ENCODE measurements at places on chromosomes 5 and 9.
A peak's percentile ranks its signal among the peaks of the same experiment; 100 is the strongest.

- DNase-seq = no peak
These were observed 31.0 kb downstream of the MTREX start for GRCh38 chr5:55338810-55339243.

DNA sequence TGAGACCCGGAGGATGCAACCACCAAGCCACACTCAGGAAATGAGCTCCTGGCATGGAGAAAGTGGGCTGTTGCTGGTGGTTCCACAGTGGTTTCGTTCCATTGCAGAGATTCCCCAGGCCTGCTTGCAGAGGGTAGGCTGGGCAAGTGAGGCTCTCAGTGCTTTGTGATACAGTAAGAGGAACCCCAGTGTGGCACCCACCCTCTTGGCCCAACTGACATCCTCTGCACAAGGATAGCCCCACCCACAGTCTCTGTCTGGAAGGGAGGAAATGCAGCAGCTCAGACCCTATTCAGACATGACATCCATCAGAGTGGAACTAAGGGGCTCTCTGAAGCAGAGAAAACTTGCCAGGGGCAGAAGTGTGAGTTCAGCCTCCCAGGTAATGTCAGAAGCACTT, 69.6 kb upstream of the FSTL4 start:
- DNase-seq = no peak

GRCh38 chr9:1604942-1605560, 410.1 kb upstream of the SMARCA2 start:
- peak; percentile 25 for DNase-seq

DNA sequence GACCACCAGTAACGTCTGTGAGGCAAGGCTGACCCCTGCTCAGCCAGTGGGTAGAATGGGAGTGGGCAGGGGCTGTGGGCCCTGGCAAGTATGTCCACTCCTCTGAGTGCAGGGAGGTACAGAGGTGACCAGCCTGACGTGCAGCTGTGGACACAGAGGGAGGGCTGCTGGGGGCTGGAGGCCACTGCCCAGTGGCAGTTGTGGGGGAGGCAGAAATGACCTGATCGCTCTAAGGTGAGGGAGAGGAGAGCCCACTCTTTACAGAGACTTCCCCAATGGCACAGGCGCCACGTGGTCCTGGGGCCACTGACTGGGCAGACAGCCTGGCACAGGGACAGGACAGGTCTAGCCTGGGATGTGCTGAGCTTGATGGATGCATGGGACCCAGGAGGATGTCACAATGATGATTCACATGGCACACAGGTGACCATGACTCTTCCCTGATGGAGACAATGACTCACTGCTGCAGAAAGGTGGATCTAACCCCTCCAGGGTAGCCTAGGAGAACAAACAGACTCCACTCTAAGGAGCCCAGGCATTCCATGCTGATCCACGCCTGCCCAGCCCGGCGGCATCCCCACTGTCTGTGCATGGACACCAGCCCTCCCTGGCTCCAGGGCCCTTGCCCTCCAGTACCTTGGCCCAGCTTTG, 7.7 kb downstream of the LPCAT1 start:
- DNase-seq = no peak

- DNase-seq = peak; percentile 29
These were observed 168.8 kb upstream of the SLC27A6 start for GRCh38 chr5:128796506-128796905.

GRCh38 chr5:116571568-116572349, 2.9 kb downstream of the SEMA6A start:
- DNase-seq = no peak

- DNase-seq = no peak
These were observed at the start of gene FCN2 for GRCh38 chr9:134880484-134881312. Gene FCN2 (plus strand): TSS chr9:134880810. CDS start chr9:134880822, 12 bp downstream.

- DNase-seq = peak; percentile 16
These were observed 141.1 kb upstream of the RAD23B start for GRCh38 chr9:107141967-107142366.

GRCh38 chr9:127808347-127809001, 5.8 kb downstream of the FPGS start:
- DNase-seq = no peak

GRCh38 chr5:159340511-159340910, 10.2 kb upstream of the IL12B start:
- DNase-seq = no peak

GRCh38 chr5:56529666-56530430, 285.5 kb upstream of the MAP3K1 start:
- DNase-seq = no peak

DNA sequence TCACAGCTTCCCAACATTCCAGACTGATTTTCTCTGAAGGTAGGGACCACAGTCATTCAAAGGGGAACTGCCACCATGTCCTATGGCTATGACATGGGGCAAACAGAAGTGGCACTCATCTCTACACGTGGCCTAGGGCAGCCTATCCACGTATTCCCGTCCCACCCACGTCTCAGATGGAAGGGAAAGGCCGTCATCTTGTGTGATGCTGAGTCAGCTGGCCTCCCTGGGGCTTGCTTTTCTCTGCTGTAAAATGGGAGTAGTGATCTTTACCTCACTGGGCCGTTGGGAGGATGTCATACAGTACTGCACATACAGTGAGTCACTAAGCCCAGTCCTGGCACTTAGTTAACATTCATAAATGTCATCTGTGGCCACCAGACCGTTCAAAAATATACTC, 72.3 kb downstream of the RAPGEF1 start:
- no peak for DNase-seq

DNA sequence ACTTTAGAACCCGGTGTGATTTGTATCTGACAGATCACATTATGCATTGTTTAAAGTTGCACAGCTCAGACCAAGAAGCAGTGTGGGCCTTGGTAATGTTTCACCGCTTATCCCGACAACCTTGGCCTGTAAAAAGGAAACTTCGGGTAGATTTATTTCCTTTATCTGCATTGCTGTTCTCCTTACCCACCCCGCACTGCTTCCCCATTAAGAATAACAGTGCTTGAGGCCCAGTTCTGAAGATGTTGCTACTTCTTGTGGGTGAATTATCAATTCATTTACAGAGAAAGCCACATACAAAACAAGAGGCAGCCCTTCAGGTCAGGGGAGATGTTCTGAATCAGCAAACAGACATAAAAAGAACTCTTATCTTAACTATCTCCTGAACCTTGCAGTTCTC, 8.4 kb downstream of the SMARCA2 start:
- no peak for DNase-seq

GRCh38 chr5:149552553-149553160, 1.4 kb upstream of the CSNK1A1 start:
- DNase-seq = peak; percentile 33

DNA sequence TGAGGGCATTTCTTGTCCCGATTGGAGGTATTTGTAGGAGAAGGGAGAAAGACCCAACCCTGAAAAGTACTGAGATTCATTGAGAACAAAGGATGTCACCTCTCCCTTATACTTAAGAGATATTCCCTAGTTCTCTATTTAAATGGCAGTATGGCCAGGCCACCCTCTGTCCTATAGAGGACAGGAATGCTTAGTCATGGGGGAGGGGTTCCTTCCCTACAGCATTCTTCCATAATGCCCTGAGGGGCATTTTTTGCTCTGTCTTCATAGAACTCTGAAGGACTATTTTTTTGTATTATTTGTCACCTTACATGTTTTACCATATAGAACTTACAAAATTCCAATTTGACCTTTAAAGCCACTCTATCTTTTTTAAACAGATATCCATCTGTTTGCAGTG, 176.3 kb downstream of the TMEM161B start:
- no peak for DNase-seq

DNA sequence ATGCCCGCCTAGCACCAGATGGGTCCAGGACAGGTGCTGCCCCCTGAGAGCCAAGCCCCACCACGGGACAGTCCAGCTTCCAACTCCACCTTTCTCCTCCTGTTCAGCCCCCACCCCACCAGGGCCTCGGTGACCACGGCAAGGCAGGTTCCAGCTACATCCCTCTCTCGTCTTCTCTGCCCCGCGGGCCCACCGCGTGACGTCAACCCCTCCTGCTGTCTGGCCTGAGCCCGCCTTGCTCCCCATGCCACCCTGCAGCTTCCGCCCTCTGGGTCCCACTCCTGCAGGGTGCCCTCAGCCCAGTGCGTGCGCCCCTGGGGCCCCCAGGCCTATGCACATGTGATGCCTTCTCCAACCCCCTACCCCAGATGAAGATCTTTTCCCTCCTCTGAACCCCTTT, 6.8 kb downstream of the GFPT2 start:
- DNase-seq = no peak

DNA sequence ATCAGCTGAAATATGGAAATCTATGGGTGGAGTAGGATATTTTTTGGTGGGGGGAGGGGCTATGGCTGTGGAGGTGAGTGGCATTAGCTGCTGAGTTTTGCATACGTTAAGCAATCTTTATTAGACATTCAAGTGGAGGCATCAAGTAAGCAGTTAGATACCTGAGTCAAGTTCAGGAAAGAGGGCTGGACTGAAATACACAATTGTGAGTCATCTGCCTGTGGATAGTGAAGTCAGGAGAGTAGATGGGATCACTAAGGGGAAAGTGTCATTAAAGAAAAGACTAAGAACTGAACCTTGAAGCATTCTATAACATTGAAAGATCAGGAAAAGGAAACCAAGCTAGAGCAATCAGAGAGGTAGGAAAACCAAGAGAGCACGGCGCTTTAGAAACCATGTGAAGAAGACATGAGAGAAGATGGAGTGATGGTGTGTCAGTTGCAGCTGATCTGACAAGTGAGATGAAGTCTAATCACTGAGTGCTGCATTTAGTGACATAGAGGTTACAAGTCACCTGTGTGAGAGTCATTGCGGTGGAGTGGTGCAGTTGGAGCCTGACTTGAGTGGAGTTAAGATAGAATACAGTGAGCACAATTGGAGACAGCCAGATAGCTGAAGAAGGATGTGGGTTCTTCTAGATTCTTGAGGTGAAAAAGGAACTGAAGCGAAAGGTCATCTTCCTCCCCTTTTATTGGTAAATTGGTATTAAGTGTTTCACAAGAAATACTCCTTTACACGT, 88.7 kb downstream of the PIP5K1B start:
- no peak for DNase-seq

- no peak for DNase-seq
These were observed 21.6 kb downstream of the SLC46A2 start for GRCh38 chr9:112869041-112869529.

DNA sequence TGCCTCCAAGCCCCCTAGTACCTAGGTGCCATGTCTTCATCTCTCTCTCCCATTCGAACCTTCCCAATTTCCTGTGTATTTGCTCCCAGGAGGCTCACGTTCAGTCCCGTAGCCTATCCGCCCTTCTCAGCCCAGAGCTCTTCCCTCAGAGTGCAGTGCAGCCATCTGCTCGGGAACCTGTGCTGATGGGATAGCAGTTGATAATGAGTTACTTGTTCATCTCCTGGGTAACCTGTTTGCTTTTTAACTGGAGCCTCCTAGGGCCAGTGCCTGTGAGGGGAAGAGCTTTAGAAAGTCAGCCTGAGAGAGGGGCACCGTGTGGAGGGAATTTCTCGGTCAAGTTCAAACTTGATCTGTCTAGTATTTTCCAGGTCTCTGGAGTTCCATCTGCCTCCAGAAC, 229.8 kb upstream of the IL12B start:
- no peak for DNase-seq

GRCh38 chr5:7565559-7565958, 169.6 kb downstream of the ADCY2 start:
- DNase-seq = no peak

DNA sequence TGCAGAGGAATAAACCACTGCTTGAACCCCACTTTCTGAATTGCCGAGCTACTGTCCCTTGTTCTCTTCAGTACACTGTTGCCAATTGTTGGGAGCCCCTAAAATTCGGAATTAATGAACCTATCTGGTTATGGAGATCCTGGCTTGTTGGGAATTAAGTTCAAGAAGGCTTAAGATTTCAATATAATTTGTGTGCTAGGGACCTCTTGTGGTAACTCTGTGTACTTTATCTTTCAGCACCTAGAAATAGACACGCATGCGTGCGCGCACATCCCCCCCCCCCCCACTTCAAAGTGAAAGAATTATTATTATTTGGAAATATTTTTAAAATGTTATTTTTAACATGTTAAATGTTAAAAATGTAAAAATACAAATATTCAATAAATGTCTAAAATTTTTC, 53.3 kb upstream of the FAM169A start:
- peak; percentile 56 for DNase-seq

- DNase-seq = no peak
These were observed 280.4 kb downstream of the TMEM167A start for GRCh38 chr5:82796643-82797416.

DNA sequence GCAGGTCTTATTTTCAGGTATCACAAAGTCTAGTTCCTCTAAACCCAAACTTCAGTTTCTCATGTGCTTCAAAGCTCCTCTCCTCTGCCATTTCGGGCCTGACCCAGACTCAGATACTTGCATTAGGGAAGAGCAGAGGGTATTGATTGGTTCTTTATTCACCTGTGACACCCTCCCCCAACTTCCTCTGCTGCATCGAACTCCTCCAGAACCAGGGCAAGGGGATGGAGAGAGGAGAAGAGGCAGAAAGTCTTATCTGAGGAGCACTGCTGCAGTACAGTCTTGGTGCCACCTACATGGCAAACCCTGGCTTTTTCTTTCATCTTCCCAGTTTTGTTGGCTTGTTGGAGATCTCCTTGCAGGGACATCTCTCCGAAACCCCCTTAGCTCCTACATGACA, 96.0 kb upstream of the OSMR start:
- DNase-seq = no peak

DNA sequence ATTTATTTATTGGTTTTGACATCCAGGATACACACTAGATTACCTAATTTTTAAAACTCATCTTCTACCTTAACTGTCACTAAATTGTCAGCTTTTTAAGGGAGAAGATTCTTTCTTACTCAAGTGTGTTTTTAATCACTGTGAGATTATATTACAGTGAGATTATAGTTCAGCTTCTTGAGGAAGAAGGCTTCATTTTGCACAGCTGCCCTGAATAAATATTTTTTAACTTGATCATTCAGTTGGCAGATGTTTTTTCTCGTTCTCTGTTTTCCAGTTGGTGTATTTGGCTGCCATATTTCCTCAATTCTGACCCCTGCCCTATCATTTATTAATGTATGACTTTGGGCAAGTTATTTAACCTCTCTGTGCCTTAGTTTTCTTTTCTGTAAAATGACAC, 15.0 kb upstream of the ELL2 start:
- no peak for DNase-seq

- peak; percentile 60 for DNase-seq
These were observed 12.2 kb upstream of the TMEM252 start for GRCh38 chr9:68552700-68553476.

DNA sequence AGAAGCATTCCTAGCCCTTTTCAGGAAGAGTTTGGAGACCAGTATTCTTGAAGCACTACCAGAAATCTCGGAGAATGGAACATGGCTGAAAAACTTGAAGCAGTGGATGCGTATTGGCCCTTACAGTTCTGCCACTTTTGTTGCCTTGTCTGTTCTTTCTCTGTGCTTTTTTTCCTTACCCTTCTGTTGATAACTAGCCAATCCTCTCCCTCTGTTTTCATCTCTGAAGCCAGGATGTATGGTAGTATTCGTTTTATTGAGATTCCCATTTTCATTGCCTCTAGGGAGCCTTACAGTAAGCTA, 564 bp upstream of the CCNH start:
- DNase-seq = no peak

Data from fibroblast of skin of right quadriceps (primary cell).